ENCODE measurements at places on chromosomes 7 and 10.

- DNase-seq = no peak
Observed at GRCh38 chr7:128452552-128452951, 3.1 kb upstream of the HILPDA start.

GRCh38 chr7:68213838-68214237 lies 1217.2 kb downstream of the TYW1 start:
- no peak for DNase-seq

DNA sequence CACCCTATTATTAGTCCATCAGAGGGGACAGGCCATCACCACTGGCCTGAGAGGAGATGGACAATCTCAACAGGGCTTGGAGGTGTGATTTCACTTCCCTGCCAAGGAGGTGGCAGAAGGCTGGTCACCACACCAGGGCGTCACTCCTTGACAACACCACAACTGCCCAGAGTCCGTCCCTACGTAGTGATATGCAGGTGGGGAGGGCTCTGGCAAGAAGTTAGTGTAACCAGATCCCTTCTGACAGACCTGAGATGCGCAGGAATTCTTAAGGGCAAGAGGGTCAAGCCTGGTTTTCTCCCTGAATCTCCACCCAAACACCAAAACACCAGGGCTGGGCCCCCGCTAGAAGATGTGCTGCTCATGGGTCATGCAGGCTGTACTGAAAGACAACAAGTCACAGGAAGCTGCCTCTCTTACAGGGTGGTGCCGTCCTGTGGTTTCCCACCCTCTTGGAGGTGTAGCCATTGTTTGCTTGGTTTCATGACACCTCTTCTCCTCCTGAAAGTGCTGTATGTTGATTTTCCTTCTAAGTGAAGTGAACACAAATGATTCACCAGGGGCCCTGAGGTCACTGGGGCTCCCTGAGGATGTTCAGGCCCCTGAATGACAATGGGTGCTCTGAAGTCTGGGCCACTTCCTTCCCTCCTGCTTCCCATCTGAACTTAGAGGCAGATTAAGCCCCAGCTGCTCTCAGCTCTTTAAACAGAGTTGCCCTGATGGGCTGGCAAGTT lies 27.1 kb downstream of the ATXN7L1 start:
- DNase-seq = no peak

- no peak for DNase-seq
Observed at GRCh38 chr7:142248166-142249160, 9.4 kb downstream of the PRSS58 start.

- no peak for DNase-seq
Observed at GRCh38 chr10:99170116-99170675, 65.5 kb downstream of the HPSE2 start.

DNA sequence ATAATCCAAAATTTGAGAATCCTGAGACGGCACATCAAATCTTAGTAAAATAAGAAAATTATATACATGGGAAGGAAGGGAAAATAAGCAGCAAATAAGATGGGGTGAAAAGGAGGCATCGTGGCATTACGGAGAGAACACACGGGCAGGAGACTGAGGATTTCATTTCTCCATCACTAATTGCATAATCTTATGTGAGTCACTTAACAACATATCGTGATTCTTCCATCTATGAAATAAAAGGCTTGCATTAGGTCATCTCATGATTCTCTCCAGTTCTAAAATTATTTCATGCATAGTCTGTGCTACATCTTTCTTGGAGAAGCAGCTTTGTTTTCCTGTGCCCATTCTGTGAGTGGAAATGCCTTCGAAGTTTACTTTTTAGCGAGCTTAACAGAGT lies 288.7 kb downstream of the LRMDA start:
- no peak for DNase-seq

GRCh38 chr10:131925716-131926115 lies 24.9 kb downstream of the PPP2R2D start:
- no peak for DNase-seq

DNA sequence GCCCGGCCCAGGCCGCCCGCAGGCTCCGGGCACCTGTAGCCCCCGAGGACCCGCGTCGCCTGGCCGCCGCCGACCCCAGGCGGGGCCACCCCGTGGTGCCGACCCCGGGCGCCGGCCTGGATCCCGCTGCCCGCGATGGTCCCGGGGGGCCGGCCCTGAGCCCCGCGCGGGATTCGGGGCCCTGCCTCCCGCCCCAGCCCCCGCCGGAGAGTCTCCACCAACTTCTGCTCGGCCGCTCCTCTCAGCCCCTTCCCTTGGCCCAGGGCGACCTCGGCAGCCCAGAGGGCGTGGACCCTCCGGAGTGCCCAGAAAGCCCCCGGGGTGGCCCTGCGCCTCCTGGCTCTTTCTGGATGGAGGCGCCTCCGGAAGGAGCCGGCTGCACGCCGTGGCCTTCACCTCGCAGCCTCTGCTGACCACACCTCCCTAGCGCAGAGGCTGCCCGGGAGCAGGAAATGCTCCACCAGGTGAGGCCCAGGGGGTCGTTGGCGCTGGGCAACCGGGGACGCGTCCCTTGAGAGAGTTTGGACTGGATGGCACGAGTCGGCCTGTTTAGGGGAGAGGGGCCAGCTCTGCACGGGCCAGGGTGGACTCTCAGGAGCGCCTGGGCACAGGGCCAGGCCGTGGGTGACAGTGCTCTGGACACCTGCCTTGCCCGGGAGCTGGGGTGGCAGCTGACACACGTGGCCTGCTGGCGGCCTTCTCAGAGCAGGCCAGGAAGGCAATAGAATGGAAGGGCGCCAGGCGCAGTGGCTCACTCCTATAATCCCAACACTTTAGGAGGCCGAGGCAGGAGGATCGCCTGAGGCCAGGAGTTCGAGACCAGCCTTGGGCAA lies 529 bp downstream of the ZNF853 start:
- no peak for DNase-seq

- DNase-seq = no peak
Observed at GRCh38 chr10:26468700-26469099, 30.6 kb downstream of the APBB1IP start.

GRCh38 chr10:4181621-4182049 lies 396.6 kb upstream of the KLF6 start:
- no peak for DNase-seq

DNA sequence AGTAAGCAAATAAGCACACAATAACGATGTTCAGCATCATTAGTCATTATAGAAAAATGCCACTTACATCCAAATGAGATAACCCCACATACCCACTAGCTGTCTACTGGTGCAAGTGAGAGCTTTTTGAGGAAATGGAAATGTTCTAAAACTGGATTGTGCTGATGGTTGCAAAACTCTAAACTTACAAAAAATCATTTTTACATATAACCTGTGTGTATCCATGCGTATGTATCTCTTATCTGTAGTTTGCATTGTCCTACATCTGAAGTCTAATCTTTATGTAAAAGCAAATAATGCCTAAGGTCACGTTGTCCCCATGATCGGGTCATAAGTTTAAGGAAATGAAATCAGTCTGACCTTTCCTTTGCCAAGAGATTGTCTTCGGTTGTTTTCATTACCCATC lies 81.6 kb upstream of the DNAJB6 start:
- no peak for DNase-seq

GRCh38 chr10:63578501-63578900 lies 57.3 kb downstream of the REEP3 start:
- DNase-seq = no peak

- DNase-seq = no peak
Observed at GRCh38 chr10:32004161-32004591, 52.0 kb downstream of the KIF5B start.

DNA sequence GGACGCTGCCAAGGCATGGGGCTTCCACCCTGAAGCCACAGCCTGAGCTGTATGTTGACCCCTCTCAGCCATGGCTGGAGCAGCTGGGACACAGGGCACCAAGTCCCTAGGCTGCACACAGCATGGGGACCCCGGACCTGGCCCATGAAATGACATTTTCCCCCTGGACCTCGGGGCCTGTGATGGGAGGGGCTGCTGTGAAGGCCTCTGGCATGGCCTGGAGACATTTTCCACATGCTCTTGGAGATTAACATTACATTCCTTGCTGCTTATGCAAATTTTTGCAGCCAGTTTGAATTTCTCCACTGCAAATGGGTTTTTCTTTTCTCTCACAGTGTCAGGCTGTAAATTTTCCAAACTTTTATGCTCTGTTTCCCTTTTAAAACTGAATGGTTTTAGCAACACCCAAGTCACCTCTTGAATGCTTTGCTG lies 463.6 kb downstream of the ZWINT start:
- DNase-seq = no peak

GRCh38 chr7:50213622-50214017 lies 90.9 kb upstream of the IKZF1 start:
- DNase-seq = no peak

DNA sequence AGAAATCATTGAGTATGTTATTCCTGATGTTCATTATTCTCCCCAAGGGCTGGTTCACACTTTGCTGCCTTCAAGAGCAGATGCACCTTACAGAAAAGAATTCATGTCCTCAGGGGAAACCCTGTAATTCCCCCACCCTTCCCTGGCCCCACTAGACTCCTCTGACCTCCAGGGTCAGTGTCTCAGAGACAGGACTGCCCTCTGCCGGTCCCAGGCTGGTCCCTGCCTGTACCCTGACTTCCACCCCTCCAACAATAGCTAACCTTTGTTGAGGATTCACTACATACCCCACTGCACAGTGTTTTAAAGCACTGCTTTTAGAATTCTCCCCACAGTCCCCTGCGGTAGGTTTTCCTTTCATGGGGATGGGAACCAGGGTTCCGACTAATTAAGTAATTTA lies 4.4 kb upstream of the SEPHS1 start:
- DNase-seq = no peak

GRCh38 chr10:6089334-6090219 lies 743 bp downstream of the RBM17 start:
- no peak for DNase-seq

- no peak for DNase-seq
Observed at GRCh38 chr7:73852500-73852899, 8.5 kb upstream of the TMEM270 start.

DNA sequence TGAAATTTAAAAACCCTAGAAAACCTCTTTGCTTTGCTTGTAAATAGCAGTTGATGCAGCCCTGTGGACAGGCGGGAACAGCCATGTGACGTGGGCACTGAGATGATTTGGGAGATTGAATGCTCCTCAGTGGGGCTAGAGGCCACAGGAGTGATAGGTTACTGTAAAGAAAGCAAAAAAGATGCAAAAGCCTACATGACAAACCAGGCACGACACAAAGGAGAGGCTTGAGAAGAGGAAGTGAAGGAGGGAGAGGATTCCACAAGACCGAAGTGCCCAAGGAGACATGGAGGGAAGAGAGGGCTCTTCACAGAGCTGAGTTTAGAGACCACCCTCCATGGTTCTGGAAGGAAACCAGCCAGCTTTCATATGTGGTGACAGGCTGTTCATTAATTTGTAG lies 25.7 kb downstream of the IKZF1 start:
- DNase-seq = no peak

DNA sequence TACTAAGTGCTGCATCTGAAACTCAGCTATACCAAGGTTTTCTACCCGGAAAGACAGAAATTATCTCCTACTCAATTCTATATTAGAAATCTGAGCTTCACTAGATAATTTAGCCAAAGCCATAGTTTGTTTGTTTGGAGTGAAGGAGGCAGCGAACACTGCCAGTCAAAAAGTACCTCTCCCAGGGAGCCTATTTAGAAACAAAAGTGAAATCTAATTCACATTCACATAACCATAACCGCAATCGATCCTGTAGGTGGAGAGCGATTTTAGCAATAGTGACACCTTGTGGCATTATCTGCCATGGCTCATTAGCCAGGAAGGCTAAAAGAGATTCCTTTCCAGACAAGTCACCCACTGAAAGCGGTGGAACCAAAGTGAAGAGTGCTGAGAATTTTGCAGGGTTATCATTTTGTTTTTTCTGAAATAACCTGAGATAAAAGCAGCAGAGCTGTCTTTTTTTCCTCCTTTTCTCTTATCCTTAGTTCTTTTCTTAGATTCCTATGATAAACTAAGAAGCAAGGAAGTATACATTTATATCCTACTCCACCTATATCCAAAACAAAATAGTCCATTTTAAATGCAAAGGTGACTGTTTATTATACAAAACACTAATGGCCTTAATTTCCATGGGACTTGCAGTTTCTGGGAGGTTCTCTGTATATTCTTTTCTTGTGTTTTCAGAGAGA lies 83.7 kb upstream of the BET1 start:
- DNase-seq = peak; percentile 66

DNA sequence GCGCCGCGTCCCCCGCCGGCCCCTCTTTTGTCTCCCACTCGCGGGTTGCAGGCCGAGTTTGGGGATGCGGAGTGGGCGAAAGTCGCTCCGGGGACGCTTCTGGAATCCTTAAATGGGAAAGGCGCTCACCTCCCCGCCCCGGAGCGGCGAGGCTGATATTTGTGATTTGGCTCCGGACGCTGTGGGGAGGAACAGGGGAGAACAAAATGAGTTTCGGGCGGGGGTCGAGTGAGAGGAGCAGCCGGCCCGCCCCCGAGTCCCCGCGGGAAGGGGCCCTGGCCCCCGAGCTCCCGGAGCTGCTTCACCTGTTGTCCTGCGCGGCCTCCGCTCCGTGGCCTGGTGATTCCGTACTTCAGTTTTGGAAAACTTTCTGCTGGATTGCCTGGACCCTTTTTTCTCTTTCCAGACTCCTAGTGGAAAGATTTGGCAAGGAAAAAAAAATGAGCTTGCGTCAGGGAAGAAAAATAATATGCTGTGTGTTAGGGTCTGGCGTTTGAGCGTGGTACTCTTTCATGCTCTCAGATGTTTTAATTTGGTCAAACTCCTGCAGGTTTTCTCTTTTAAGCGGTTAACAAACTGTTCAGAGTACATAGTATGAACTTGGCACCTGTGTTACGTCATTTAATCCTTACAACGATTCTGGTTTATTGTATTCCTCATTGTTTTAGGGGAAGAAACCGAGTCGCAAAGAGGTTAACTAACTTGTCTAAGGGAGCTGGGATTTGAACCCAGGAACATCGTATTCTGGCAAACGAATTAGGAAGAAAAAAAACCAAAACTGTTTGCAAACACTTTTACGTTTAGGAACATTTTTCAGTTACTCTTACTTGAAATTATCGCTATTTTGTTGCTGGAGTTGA lies 924 bp downstream of the BMPR1A start:
- peak; percentile 25 for DNase-seq

- no peak for DNase-seq
Observed at GRCh38 chr10:36556468-36556867, 568.9 kb upstream of the ANKRD30A start.

DNA sequence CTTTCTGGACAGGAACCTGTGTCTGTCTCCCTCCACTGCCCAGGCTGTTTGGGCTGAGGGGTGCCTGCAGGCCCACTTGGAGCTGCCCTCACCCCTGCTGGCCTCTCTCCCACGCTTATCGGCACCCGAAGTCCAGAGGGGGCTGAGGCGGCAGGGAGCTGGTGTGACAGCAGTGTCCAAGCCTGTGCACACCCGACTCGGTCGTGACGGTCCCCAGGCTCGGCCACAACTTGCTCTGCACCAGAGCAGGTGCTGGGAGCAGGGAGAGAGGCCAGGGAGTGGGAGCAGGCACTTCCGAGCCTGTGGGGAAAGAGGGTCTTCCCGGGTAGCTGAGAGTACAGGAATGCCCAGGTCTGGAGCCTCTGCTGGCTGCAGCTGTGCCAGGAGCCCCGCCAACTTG lies 23.0 kb downstream of the INPP5F start:
- no peak for DNase-seq

Data from HEK293T (cell line).